ENCODE measurements at places on chromosomes 6 and 20. TPM values are rescaled to one million over a fixed set of nuclear protein-coding genes. Genes with fewer than 3 reads are reported as not detected.

GRCh38 chr20:36572701-36573102 lies 695 bp upstream of the TGIF2 start:
- no peak for DNase-seq

- DNase-seq = no peak
Measured at GRCh38 chr6:122268394-122268793, 131.1 kb upstream of the HSF2 start.

DNA sequence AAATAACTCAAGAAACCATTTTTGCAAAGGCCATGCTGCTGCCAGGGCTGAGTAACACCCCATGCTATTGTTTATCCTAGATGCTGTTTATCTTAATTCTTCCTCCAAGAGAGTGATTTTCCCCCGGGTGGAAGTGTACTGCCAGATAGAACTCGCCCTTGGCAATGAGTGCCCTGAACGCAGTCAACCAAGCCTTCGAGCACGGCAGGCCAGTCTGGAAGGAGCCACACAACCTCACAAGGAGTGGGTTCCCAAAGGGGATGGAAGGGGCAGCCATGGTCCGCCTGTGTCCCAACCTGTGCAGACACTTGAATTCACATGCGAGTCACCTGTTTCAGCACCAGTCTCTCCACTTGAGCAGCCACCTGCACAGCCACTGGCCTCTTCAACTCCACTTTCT lies 31.9 kb downstream of the PNPLA1 start:
- DNase-seq = no peak

DNA sequence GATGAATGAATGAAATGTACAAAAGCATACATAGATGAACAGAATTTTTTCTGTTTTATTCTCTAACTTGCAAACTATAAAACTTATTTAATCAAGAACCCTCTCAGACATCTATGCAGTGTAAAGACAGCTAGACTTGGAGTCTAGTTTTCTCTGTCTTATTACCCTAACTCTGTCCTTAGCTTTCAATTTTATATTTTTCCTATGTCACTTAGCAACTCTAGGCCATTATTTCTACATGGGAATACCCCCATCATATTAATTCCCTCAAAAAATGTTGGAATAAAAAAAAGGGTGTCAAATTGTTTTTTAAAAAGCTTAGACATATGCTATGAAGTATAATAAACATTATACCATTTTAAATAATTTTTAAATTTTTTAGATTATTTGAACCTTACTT lies 1.2 kb downstream of the RHAG start:
- DNase-seq = no peak

DNA sequence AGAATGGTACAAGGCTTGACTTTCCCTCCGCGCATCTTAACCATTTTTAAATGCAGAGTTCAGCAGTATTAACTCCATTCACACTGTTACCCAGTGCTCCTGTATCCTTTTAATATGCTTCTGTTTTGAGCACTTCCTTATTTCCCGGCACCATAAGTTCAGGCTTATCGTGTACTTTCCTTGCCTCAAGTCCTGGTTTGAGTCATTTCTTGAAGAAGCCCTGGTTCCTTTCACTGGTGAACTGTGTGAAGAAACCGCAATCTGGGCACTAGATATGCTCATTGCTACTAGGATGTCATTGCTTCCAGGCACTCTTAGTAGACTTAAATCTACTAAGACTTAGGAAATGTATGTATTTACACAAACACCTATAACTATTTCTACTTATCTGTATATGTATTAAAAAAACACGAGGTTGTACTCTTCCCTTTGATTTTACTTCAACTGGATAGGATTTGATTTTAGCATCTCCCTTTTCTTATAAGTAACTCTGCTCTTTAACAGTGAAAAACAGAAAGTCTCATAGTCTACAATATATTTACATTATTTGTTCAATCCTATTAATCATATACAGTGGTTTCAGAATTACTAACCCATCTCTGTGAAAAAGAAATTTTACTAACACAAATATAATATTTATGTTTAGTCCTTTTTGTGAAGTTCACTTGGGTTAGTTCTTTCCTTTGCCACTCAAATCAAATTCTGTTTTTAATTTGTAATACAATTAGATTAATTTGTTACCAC lies 135.5 kb downstream of the CDKAL1 start:
- no peak for DNase-seq

DNA sequence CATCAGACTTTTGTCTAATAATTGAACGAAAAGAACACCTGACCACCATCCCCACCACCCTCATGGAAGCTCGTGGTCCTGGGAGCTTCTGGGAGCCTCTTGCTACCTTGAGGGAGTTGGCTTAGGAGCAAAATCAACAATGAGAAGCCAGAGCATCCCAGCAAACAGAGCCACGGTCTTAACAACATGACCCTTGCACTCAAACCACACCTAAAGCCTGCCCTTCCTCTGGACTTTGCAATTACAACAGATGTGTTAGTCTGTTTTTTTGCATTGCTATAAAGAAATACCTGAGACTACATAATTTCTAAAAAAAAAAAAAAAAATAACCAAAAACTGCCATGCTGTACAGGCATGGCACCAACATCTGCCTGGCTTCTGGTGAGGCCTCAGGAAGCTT lies 9.5 kb upstream of the RBM24 start:
- DNase-seq = no peak

DNA sequence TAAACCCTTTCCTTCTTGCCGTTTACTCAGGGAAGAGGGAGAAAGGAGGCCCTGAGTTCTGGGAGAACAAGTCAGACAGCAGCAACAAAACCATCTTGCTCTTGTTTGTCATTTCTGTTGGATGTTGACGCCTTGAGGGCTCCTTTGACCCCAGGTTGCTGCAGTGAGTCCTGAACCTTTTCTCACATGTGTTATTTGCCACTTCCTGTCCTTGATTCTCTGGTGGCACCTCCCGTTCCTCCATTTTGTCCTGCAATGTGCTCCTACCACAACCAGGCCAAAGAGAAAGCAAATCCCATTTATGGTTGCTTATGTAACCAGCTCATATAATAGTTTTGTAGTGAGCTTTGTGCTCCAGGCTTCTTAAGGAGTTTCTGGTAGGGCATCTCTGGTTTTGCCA lies 66.6 kb upstream of the ADGRF4 start:
- DNase-seq = no peak

DNA sequence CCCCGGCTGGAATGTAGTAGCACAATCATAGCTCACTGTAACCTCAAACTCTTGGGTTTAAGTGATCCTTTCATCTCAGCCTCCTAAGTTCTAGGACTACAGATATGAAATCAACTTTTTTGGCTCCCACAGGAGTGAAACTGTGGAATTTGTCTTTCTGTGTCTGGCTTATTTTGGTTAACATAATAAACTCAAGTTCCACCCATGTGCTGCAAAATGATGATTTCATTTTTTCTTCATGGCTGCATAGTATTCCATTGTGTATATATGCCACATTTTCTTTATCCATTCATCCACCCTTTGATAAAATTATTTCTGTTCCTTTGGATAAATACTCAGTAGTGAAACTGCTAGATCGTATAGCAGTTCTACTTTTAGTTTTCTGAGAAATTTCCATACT lies 29.9 kb downstream of the RNGTT start:
- DNase-seq = no peak

GRCh38 chr6:132931936-132932514 lies 117.7 kb downstream of the RPS12 start:
- no peak for DNase-seq

DNA sequence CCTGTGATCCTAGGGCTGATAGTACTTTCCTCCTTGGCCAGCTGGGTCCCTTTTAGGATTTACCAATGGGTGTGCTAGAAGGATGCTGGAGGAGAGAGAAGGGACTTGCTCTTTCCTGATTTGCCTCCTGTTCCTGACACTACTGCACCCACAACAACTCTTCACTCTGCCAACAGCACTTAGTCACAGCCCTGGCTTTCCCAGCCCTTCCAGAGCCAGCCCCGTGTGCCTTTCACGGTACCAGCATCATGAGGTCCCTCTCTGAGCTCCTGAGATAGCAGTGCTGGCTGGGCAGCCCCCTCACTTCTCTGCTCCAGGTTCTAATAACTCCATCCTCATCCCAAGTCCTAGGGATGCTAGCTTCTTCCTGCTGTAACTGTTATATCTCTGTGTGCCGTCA lies 80.9 kb downstream of the DNAH8 start:
- DNase-seq = no peak

GRCh38 chr6:159100395-159101182 lies 55.8 kb upstream of the TAGAP start:
- no peak for DNase-seq

DNA sequence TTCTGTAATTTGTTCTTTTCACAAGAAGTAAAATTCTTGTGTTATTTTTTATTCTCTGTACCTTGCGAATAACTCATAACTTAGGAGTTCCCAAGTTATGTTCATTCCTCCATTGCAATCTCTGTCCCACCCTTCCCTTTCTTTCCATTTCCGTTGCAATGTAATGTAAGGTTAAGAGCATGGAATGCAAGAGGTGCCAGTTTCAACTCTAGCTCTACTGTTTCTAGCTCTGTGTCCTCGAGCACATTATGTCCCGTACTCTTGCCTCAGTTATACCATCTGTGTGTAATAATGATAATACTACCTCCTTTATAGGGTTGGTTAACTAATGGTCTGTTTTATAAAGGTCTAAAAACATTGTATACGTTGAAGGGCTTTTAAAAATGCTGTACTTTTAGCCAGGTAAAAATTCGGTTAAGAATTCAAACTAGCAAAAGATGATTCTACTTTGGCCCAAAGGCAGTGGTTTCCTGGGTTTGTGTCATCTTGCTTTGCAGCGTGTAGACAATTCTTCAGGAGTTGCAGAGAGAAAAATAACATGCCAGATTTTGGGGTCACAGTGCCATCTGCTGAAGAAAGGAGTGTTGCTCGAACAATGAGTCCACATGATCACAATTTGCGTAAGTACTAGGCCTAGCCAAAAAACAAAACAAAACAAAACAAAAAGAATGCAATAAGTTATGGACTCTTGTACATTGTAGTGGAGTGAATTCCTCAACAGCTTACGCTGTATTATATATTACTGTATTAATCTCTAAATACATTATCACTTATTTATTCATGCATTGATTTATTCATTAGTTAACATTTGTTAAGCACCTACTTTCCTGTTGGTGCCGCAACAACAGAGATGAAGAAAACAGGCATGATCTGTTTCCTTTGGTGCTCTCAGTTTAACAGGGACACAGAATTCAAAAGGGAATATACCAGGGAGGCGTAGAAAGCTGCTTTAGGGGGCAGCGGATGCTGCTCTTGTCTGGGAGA lies 10.0 kb upstream of the PFDN4 start:
- no peak for DNase-seq

DNA sequence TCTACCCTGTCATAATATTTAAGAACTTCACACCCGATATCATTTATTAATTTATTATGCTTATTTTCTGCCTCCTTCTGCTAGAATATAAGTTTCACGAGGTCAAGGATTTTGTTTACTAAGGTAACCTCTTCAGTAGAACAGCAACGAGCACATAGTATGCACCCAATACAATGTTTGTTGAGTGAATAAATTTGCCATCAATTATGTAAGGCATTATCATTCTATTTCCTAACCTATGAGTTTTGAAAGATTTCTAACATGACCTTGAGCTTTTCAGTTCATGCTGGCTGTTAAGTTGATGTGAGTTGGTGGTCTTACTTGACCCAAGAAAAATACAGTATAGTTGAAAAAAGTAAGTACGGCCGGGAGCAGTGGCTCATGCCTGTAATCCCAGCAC lies 125.9 kb upstream of the LOC128125822 start:
- no peak for DNase-seq

DNA sequence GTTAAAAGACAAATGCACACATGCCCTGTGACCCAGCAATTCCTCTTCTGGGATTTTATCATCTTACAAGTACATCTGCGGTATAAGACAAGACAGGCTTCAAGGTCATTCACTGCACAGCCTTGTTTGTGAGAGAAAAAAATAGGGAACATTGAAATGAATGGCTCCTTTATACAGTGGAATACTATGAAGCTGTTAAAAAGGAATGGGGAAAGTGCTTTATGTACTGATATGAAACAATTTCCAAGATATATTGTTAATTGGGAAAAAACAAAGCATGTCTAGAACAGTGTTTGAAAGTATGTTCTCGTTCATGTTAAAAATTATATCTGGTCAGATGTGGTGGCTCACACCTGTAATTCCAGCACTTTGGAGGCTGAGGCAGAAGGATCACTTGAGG lies 25.4 kb downstream of the PDRG1 start:
- no peak for DNase-seq

DNA sequence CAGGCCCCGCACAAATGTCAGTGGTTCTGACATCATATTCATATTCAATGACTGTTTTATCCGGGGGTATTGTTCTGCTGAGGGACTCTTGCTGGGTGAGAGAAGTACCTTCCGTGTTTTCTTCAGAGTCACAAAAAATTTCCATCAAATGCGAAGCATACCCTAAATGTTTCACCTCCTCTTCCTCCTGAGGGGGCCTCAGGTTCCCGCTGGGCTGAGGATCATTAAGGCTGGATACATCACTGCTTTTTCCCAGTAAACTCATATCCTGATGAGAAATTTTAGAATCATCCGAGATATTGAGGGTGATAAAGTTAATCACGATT lies 42.8 kb downstream of the IL20RA start:
- DNase-seq = no peak

- no peak for DNase-seq
Measured at GRCh38 chr20:33863440-33864323, 52.5 kb downstream of the CHMP4B start.

DNA sequence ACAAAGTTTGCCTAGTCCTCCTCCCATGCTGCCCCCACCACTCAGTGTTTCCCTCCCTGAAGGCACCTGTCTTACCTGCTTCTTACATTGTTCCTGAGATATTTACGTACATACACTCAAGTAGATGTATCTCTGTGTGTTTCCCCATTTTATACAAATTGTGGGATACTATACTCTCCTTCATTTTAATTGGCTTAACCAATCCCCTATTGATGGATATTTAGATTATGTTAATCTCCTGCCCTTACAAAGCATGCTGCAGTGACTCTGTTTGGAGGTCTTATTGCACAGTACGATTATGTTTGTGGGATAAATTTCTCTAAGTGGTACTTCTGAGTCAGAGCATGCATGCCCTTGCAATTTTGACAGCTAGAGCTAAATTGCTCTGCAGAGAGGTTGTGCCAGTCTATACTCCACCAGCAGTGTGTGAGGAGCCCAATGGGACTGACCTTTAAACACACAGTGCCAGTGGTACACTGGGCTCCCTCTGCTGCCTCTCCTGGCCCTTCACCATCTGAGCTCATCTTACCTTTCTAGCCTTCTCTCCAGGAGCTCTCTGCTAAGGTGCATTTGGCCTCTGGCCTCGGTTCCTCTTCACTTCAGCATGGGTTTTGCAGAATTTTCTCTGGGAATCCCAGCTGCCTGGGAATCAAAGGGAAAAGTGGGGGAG lies 57.4 kb downstream of the LYRM2 start:
- no peak for DNase-seq

- no peak for DNase-seq
Measured at GRCh38 chr20:51945881-51946280, 143.6 kb upstream of the SALL4 start.

GRCh38 chr6:55497694-55498093 lies 81.3 kb downstream of the HMGCLL1 start:
- DNase-seq = no peak

- DNase-seq = no peak
Measured at GRCh38 chr20:32464401-32465091, 106.4 kb downstream of the ASXL1 start.

GRCh38 chr6:14440215-14440910 lies 322.8 kb downstream of the CD83 start:
- no peak for DNase-seq

Gene BANF2
- not detected for polyA plus RNA-seq

Gene SLC22A3
- polyA plus RNA-seq = 4.3 TPM

Gene DPPA5
- not detected for polyA plus RNA-seq

Gene NEURL2
- polyA plus RNA-seq = 5.5 TPM

Gene NOX3
- 2.1 TPM for polyA plus RNA-seq

Gene PLEKHG1
- 34.1 TPM for polyA plus RNA-seq

Gene PANK2
- polyA plus RNA-seq = 33.0 TPM

Gene TP53TG5
- polyA plus RNA-seq = 0.76 TPM

Gene TREM2
- 0.31 TPM for polyA plus RNA-seq

Gene PRRT1
- 2.1 TPM for polyA plus RNA-seq

Gene PGC
- polyA plus RNA-seq = not detected
